Stimulated activated naive CD4-positive, alpha-beta T cell (primary cell): ENCODE measurements at places on chromosomes 6 and 20.

DNA sequence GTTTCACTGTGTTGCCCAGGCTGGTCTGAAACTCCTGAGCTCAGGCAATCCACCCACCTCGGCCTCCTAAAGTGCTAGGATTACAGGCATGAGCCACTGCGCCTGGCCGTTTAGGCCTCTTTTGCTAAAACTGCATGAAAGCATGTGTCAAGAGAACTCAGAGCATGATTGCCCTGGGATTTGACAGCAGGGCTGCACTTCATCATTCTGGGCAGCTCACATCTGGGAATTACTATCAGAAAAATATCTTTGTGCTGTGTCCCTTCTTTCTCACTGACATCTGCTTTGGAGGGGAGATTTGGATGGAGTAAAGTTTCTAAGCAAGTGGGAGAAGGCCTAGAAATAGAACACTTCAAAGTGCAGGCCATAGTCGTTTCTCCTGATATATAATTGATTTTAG lies 59.6 kb upstream of the EIF2S2 start:
- no peak for DNase-seq

- DNase-seq: peak; percentile 36
Measured at GRCh38 chr6:57267586-57268293, 45.6 kb upstream of the RAB23 start.

GRCh38 chr20:61682114-61682995 lies 383.3 kb downstream of the TAF4 start:
- no peak for DNase-seq

DNA sequence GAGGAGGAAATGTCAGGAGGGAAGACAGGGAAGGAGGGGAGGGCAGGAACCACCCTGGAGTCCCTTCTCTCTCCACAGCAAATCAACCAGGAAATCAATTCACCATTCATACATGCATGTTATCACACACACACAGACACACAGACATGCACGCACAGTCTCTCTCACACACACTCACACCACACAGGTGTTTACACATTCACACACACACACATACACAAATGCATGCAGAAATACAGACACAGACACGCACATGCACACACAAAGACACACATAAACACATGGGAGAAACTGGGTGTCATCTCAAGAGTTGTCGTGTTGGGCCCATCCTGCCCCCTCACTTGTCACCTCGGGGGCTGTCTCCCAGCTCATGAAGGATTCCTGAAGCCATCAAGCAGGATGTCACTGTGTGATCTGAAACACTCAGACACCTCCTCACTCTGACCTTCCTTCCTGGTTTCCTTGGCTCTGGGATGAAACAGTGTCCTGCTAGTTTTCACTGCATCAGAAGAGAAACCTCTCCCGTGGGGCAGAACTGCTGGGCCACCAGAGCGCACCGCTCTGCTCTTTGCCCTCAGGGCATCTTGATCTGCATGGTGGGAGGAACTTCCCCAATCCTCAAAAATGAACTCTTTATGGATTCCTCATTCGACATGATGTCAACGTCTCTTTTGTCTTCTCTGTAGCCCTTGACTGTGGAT lies 9.2 kb downstream of the RAET1G start:
- no peak for DNase-seq

DNA sequence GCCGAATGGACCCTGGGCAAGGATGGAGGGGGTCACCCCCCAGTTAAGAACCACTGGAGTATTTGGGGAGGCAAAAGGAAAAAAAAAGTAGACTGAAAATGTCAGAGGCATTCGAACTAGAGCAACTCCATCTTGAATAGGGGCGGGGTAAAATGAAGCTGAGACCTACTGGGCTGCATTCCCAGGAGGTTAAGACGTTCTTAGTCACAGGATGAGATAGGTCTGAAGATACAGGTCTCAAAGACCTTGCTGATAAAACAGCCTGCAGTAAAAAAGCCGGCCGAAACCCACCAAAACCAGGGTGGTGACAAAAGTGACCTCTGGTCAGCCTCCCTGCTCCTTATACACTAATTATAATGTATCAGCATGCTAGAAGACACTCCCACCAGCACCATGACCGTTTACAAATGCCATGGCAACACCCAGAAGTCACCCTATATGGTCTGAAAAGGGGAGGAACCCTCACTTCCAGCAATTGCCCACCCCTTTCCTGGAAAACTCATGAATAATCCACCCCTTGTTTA lies 70.4 kb upstream of the KCNG1 start:
- DNase-seq: no peak

DNA sequence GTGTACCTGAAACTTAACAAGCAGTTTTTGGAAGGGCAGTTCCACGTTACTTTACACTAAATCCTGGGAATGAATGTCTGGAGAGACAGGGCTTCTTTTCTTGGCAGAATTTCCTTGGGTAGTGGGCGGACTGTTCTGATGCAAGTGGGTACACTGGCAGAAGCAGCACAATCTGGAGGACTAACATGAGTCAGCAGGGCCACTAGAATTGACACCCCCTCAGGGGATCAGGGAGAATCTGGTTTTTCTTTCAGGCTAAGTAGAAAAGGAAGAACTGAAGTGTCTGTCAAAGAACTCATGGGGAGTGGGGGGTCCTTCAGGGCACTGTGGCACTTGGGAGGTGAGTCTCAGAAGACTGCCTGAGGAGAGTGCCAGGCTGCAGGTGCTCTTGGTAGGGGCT lies 34.6 kb downstream of the PANK2 start:
- DNase-seq: no peak

DNA sequence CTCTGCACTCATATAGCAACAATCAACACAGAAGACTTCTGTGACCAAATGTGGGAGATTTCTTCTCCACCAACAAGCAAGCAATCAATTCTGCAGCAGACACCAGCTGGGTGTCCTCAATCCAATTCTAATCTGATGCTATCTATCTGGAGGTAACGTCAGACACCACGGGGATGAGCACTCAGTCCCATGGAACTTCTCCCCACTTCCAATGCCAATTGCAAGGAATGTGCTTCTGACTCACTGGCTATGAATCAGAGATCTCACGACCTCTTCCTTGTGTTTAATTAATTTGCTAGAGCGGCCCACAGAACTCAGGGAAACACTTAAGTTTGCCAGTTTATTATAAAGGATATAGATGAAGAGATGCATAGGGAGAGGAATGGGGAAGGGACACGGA lies 103.5 kb upstream of the SIRPG start:
- DNase-seq: no peak

DNA sequence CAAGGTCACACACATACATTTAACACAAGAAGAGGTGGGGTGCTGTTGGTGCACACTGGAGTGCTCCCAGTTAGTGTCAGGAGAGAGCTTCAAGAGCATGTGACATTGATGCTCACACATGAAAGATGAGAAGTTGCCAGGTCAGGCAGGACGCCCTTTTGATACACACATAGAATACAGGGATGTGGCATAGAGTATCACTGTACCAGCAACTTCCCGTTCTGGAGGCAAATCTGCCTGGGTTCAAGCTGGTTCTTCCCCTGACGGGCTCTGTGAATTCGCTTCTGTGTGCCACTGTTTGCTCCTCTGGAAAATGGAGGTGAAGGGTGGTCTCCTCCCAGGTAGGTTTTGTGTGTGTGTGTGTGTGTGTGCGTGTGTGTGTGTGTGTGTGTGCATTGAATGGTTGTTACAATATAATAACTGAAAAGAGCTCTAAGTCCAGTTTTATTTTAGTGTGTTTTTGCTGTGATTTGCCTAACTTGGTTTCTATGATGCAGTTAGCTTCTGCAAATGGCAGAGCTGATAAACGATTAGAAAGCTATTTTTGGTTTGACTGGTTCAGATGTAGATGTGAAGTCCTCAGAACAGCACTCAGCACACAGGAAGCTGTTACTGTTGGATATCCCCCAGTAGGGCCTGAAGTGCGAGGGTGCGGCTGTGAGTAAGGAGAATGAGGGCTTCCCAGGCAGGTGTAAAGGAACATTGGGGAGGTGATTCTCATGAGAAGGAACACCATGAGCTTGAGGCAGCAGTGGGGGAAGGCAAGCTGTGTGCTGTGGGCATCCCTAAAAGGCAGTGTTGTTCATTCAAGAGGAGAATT lies 53.4 kb downstream of the HIVEP1 start:
- DNase-seq: no peak

DNA sequence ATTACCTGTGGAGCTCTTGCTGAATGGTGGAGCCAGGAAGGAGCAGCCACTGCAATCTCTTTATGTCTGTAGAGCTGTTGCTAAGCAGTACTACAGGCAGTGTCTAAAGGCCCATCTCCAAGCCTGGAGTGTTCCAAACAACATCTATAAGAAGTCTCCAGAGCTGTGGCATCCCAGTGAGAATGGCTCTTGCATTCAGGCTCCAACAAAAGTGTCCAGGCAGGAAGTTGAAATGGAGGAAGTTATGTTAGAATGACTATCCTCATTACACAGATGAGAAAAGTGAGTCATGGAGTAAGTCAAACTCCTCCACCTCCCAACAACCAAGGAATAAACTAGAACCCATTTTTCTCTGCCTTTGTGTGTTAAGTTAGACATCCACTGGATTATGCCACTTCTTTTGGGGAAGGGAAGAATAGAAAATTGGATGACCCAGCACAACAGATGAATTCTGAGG lies 288.5 kb upstream of the STXBP5 start:
- no peak for DNase-seq

DNA sequence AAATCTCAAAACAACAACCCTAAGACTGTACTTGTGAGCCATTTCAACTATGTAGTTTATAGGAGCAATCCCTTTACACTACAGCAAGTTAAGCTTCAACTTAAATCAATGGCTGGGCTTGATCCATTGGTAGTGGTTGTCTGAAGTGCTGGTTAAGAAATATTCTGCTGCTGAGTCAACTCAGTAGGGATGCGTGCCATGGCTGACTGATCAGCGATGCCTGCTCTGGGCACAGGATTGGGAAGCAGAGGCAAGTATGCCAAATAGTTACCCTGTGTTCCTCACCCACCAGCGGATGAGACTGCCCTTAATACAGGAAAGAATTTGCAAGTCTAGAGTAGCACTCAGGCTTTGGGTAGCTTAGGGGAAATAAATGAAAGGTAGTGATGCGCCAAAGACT lies 41.5 kb downstream of the GCM1 start:
- DNase-seq: no peak

DNA sequence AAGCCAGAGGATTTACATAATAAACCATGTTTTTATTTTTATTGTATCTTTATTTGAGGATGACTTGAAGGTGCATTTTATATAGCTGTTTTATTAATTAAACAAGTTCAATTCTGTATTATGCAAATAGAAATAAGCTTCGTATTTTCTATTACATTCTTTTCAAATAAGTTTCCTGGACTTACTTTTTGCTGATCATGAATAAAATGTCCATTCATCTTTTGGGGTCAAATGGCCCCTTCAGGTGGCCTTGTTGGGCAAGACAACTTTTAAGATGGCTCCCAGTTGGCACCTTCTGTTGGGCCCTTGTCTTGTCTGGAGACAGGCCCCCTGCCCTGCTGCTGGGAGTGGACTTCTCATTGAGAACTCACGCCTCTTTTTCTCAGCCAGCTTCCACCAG lies 654.6 kb upstream of the NOX3 start:
- DNase-seq: no peak
